Testis (tissue), 5 donors: ENCODE measurements at places on chromosomes 1 and 21.

GRCh38 chr1:171625225-171625624 is 3.2 kb downstream of the MYOCOS start:
- H3K4me3 ChIP-seq, result no peak overlapping the region
- no peak overlapping the region for H3K27ac ChIP-seq
- H3K36me3 ChIP-seq, result no peaks in the 10 kb centered on the region
- no peaks in the 10 kb centered on the region for H3K27me3 ChIP-seq

DNA sequence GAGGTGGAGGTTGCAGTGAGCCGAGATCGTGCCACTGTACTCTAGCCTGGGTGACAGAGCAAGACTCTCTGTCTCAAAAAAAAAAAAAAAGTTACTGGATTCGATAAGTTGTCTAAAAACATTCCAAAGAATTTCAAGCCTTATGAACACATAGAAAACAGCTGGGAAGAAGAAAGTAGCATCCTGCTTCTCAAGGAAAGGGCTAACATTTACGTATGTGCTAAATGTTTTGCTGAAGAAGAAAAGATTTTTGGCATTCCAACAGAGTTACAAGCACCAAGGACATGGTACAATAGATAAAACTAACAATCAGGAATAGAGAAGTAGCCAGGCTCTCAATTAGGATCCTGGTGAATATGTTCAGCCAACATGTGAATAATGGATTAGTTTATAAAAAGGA is 69.8 kb downstream of the HFM1 start:
- H3K36me3 ChIP-seq, result no peaks in the 10 kb centered on the region
- DNase-seq, result no peak
- H3K4me1 ChIP-seq, result no peaks in the 10 kb centered on the region
- no peak overlapping the region for H3K4me3 ChIP-seq
- no peaks in the 10 kb centered on the region for H3K27me3 ChIP-seq

- H3K27me3 ChIP-seq, result no peaks in the 10 kb centered on the region
- no peaks in the 10 kb centered on the region for H3K36me3 ChIP-seq
- H3K27ac ChIP-seq, result no peak overlapping the region
- DNase-seq, result no peak
Measured at GRCh38 chr1:162011337-162012012, 12.2 kb downstream of the OLFML2B start.

- H3K27ac ChIP-seq, result no peak overlapping the region
- H3K27me3 ChIP-seq, result no peaks in the 10 kb centered on the region
- H3K4me3 ChIP-seq, result no peak overlapping the region
- peaks cover 11% of the 10 kb centered on the region for H3K4me1 ChIP-seq
- H3K36me3 ChIP-seq, result no peaks in the 10 kb centered on the region
Measured at GRCh38 chr1:150072959-150073358, 5.4 kb downstream of the VPS45 start.

DNA sequence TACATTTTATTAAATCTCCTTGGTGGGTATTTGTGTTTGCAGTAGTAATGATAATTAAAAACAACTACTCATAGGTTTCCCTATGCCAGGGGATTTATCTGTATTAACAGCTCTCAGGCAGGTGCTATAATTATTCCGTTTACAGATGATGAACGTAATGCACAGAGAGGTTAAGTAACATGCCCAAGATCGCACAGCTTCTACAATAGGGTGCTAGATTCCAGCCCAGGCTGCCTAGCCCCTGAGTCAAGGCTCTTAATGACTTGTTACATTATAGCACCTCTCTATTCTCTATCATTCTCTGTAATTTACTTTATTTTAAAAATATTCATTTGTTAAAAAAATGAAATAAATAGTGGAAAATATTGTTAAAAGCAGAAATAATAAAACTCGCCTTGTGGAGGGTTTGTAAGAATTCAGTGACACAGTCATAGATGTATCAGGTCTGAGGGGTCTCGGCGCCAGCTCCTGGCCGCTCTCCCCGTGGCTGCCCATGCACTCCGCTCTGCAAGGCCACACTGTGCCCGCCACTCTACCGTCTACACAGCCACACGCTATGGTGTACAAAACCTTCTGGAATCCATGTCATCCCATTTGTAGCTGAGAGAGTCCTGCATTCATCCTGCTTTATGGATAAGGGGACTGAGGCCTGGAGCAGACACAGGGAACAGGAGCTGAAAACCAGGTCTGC is 562.2 kb downstream of the MATN1 start:
- no peak overlapping the region for H3K27ac ChIP-seq
- no peak for DNase-seq
- H3K36me3 ChIP-seq, result no peaks in the 10 kb centered on the region
- H3K4me1 ChIP-seq, result no peaks in the 10 kb centered on the region
- no peaks in the 10 kb centered on the region for H3K27me3 ChIP-seq

DNA sequence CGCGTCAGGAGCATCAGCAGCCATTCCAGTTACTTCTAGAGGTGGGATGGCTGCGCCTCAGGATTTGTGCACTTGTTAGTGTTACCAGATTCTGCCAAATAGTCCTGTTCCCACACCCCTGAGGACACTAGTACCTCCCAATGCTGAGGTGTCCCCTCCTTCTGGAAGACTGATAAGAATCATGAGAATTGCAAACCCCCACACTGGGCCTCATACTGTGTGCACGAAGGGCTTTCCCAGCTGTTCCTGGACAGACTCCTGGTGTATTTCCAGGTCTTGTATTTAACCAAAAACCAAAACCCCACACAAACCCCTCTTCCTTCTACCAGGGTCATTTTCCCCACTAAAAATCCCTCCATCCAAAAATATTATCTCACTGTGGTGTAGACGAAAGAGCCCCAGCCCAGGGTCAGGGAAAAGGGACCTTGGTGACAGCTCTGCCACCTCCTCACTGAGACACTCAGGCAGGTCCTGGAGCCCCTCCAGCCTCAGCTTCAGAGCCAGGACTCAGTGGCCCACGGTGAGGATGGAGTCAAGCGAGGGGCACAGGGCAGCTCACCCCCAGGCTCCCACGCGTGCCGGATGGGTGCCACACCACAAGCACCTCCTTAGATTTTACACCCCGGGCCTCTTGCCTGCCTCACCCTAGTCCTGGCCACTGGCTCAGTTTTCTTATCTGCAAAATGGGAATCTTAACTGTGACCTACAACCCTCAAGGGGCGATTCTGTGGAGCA is 131.4 kb upstream of the RUNX3 start:
- H3K27me3 ChIP-seq, result no peaks in the 10 kb centered on the region
- no peak for DNase-seq
- no peak overlapping the region for H3K4me3 ChIP-seq
- no peaks in the 10 kb centered on the region for H3K4me1 ChIP-seq
- no peak overlapping the region for H3K27ac ChIP-seq
- no peaks in the 10 kb centered on the region for H3K36me3 ChIP-seq

GRCh38 chr1:174743654-174744561 is 255.8 kb upstream of the CACYBP start:
- H3K27me3 ChIP-seq, result no peaks in the 10 kb centered on the region
- no peak overlapping the region for H3K4me3 ChIP-seq
- DNase-seq, result no peak
- H3K36me3 ChIP-seq, result no peaks in the 10 kb centered on the region
- H3K27ac ChIP-seq, result no peak overlapping the region
- H3K4me1 ChIP-seq, result no peaks in the 10 kb centered on the region

DNA sequence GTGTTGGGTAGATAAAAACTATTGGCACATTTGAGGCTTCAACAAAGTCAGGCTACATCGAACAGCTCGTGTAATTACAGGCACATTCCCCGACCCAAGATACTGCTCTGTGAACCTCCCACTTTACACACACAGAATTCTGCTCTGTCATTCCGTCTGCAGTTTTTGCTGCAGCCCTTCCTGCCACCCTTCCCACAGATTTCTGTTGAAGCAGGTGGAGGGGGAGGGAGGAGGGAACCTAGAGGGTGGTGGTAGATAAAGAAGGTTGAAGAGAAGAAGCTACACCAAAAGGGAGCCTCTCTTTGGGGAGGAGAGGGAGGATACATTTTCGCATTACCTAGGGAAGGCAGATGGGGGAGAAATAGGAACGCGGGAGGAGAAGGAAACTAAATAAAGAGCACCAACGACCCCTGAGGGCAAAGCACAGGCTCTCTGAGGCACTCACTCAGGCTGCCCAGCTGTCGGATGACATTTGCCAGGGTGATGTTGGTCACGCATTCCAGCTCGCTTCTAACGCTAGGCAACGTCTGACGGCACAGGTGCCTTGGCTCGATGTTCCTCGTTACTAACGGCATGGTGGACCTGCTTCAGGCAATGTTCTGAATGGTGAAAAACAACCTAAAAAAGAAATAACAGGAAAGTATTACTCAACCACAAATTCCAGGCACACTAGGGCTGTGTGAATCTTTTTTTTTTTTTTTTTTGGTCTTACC is 36.0 kb downstream of the GPR3 start:
- DNase-seq, result no peak
- no peaks in the 10 kb centered on the region for H3K36me3 ChIP-seq
- H3K4me3 ChIP-seq, result no peak overlapping the region
- peaks cover 58% of the 10 kb centered on the region for H3K4me1 ChIP-seq
- peak overlapping the region; percentile 80 for H3K27ac ChIP-seq
- H3K27me3 ChIP-seq, result no peaks in the 10 kb centered on the region

GRCh38 chr1:205907794-205908193 is 35.5 kb downstream of the SLC26A9 start:
- no peak overlapping the region for H3K27ac ChIP-seq
- H3K36me3 ChIP-seq, result no peaks in the 10 kb centered on the region
- no peak for DNase-seq
- no peak overlapping the region for H3K4me3 ChIP-seq

GRCh38 chr1:209900734-209901133 is 37.3 kb upstream of the SYT14 start:
- H3K36me3 ChIP-seq, result no peaks in the 10 kb centered on the region
- H3K4me3 ChIP-seq, result no peak overlapping the region
- no peaks in the 10 kb centered on the region for H3K27me3 ChIP-seq

- H3K4me3 ChIP-seq, result no peak overlapping the region
- peaks cover 4% of the 10 kb centered on the region for H3K4me1 ChIP-seq
- H3K36me3 ChIP-seq, result no peaks in the 10 kb centered on the region
- H3K27me3 ChIP-seq, result no peaks in the 10 kb centered on the region
- H3K27ac ChIP-seq, result no peak overlapping the region
Measured at GRCh38 chr1:55943012-55943411, 636.4 kb downstream of the PLPP3 start.

DNA sequence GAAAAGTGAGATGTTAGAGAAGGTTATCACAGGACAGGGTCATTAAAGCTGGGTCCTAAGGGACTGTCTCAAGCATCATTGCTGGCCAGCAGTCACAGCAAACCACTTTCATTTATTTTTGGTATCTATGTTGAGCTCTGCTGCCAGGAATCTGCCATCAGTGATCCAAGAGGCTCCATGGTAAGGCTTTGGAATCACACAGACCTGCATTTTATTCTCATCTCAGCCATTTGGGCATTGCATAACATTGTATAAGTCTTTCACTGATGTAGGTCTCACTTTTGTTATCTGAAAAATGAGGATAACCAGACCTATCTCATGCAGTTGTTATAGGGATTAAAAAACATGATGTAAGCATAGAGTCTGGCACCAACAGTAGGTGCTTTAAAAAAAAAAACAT is 77.5 kb downstream of the OMA1 start:
- no peaks in the 10 kb centered on the region for H3K27me3 ChIP-seq
- no peak for DNase-seq
- H3K36me3 ChIP-seq, result no peaks in the 10 kb centered on the region
- H3K4me1 ChIP-seq, result no peaks in the 10 kb centered on the region
- H3K4me3 ChIP-seq, result no peak overlapping the region
- no peak overlapping the region for H3K27ac ChIP-seq

DNA sequence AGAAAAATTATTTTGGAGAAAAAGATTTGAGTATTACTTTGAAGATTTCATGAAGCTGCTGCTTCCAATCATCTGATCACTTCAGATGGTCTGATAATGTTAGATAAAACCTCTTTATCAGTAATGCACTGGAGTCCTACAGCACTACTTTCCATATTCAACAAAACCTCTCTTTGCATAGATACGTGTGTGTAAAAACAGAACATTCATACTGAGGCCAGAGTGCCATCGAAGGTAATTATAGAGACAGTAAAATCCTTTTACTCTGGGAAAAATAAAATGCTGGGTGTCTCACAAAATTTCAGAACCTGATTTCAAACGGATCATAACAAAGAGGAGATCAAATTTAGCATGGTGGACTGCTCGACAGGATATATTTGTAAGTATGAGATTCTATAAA is at the start of gene RGS13:
Gene RGS13 (plus strand): TSS at position 209 of the 400 bp plus-strand sequence. CDS start 8,188 bp downstream, outside the sequence.
- H3K36me3 ChIP-seq, result no peaks in the 10 kb centered on the region
- no peak within 1 kb of the TSS for H3K27ac ChIP-seq
- H3K4me1 ChIP-seq, result no peaks in the 10 kb centered on the region
- no peak for DNase-seq
- no peaks in the 10 kb centered on the region for H3K27me3 ChIP-seq

DNA sequence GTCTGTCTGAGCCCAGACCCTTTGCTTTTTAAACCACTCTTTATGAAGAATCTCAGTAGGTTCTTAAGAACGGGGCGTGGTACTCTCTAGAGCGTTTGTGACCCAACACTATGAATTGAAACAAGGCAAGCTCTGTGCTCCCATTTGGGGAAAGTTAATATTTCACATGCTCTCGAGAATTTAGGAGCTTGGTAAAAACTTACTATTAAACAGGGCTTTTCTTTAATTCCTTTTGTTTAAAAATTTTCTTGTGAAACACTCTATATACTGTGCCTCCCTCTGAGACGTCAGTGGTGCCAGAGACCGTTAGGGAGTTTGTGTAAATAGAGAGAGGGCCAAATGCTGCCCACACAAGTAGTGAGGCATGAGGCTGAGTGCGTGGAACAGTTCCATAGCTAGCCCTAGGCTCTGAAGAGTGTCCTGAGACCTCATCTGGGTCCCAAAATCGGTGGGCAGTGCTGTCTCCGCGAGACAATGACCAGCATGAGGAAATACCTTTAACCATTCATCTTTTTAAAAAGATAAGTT is 144.7 kb downstream of the ROR1 start:
- no peaks in the 10 kb centered on the region for H3K36me3 ChIP-seq
- no peak overlapping the region for H3K27ac ChIP-seq
- no peak for DNase-seq
- H3K4me1 ChIP-seq, result peaks cover 11% of the 10 kb centered on the region
- no peaks in the 10 kb centered on the region for H3K27me3 ChIP-seq

GRCh38 chr1:206465951-206466350 is 4.3 kb upstream of the IKBKE start:
- H3K27me3 ChIP-seq, result no peaks in the 10 kb centered on the region
- no peak overlapping the region for H3K4me3 ChIP-seq
- H3K27ac ChIP-seq, result no peak overlapping the region
- peaks cover 4% of the 10 kb centered on the region for H3K4me1 ChIP-seq
- DNase-seq, result no peak
- H3K36me3 ChIP-seq, result no peaks in the 10 kb centered on the region
